ENCODE measurements at places on chromosomes 5 and 9.

- DNase-seq, result no peak
Observed at GRCh38 chr9:77507212-77507961, 140.7 kb downstream of the GNA14 start.

DNA sequence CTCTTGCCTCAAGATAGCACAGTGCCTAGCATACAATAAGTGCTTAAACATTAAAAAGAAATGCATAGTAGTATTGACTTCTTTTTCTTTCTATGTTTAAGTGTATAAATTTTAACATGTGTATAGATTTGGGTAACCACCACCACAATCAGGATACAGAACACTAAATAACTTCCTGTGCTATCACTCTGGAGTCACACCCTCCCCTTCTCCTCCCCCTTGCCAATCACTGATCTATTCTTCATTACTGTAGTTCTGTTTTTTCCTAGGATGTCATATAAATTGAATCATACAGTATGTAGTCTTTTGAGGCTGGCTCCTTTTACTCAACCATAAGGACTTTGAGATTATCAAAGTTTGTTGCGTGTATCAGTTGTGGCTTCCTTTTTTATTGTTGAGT lies 68.5 kb downstream of the OSTF1 start:
- DNase-seq, result no peak

GRCh38 chr5:1593903-1594356 lies 70.2 kb upstream of the LPCAT1 start:
- no peak for DNase-seq

GRCh38 chr5:172710676-172711075 lies 60.3 kb downstream of the DUSP1 start:
- no peak for DNase-seq

DNA sequence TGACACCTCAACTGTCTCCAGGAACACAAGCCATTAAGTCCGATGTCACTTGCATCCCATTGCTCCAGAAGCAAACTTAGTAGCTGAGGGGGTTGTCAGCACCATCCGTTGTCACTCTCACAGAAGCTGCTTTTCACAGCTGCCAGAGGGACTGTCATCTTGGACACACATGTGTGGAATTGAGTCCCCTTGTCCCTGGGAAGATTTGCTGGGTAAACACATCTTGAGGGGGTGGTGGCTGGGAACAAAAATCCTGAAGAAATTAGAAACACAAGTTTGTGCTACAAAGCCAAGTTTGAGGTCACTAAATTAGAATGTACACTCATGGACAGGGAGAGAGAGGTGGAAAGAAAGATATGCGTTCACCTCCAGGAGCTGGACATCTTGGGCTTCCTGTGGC lies 55.2 kb upstream of the ADRA1B start:
- no peak for DNase-seq

DNA sequence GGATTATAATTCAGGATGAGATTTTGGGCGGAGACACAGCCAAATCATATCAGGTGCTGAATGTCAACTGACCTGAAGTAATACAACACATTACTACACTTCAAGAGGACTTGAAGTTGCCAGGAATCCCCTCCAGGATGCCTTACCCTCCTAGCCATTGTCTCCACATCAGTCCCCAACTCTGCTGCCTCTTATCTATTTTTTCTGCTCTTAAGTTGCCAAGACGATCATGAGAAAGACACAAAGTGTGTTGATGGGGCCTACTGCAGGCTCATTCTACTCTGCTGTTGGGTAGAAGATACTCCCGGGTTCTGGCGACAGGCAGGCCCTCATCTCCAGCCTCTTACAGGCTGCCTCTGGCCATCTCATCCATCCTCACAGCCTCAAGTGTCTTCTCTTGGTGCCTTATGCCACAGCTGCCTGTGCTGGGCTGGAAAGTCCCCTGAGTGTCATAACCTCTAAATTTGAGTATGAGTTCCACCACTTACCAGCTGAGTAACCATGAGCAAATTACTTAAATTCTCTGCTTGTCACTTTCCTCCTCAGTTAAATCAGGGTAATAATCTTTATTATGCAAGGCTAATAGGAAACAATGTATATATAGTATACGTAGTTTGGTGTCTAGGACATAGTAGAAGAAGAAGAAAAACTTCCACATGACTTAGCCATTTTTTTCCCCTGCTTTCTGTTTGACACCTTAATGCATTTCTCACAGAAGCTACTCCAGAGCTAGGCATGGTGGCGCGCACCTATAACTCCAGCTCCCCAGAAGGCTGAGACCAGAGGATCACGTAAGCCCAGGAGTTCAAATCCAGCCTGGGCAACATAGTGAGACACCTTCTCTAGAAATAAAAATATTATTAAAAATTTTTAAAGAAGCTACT lies 73.0 kb upstream of the SNX2 start:
- no peak for DNase-seq

GRCh38 chr5:166365164-166365563 lies 1926.3 kb upstream of the WWC1 start:
- no peak for DNase-seq

DNA sequence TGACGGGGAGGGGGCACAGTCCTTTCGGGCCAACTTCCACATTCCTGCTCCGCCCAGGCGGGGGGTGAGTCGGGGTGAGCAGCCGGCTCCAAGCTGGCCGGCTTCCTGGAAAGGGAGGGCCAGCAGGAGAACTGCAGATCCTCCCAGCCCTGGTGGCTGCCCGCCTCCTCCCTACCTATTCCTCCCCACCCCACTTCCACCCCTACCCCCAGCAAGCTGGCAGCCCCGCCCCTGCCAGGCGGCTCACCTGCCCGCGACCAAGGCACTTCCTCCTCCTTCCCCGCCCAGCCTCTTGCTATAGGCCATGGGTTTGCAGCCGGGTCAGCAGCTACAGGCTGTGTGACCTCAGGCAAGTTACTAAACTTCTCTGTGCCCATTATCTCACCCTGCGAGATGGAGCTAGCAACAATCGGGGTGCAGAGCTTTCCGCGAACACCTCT lies 5.6 kb upstream of the IRF1 start:
- peak; percentile 87 for DNase-seq

GRCh38 chr5:92180391-92180790 lies 797.3 kb upstream of the ARRDC3 start:
- DNase-seq, result no peak

GRCh38 chr9:2013743-2014475 lies 1.2 kb upstream of the SMARCA2 start:
- DNase-seq, result no peak

- peak; percentile 93 for DNase-seq
Observed at GRCh38 chr9:78296893-78297671, at the start of gene PSAT1. TSS of gene PSAT1 (plus strand) at chr9:78297125. CDS start at chr9:78297211, 86 bp downstream.

DNA sequence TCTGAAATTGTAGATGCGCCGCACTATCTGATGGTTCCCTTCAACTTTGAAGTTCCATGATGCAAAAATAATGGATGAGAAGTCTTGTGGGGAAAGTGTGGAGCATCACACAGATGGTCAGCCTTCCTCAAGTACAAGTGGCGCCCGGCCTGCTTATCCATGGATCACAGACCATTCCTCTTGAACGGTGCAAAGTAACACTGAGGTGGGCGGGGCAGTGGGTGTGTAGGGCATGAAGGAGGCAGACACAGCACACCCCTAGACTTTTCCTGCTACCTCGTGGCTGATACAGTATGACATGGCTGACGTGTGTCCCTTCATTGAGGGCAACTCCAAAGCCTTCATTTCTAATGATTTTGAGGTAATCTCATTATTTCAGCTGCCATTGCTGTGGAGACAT lies 2.5 kb upstream of the GNG10 start:
- no peak for DNase-seq

DNA sequence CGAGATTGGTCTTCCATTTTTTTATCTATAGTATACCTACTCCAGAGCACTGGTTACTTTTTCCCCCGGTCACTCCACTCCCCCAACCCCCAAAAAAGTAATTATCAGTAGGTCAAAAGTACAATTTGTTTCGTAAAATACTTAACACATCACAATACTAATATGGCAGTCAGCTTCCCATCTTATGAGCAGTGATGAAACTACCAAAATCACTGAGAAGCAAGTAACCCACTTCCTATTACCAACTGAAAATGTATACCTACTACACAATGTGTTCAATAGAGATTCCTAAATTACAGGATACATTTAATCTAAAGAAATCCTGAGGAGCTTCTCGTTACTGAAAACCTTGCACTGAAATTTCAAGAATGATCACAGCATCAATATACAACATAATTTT lies 1.9 kb downstream of the CERT1 start:
- no peak for DNase-seq

DNA sequence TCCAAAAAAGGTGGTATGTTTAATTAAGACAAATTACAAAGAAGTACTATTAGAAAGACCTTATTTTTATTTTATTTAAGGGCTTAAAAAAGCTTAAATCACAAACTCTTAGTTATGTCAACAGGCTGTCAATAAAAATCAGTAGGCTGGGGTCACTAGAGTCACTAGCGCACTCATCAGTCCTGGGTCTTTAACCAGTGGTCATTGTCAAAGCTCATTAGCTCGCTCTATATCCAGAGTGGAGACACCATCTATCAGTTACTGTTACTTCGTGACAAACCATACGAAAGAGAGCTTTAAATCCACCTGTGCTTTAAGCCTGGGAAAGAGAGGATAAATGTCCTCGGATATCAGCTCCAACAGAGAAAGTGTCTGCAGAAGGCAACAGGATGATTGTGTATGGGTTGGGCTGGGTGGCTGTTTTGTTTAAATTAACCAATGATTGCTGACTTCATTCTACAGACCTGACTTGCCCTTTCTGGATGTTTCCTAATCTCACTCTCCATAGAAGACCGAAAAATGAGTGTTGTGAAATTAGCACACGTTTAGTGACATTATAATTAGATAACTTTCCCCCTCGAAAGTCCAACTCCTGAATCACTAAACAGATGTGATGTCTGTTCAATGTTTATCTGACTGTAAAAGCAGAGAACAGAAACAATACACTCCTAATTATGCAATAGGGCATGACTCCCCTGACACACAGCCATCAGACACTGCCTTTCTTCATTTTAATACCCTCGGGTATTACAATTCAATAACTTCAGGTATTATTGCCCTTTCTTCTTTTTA lies 123.6 kb upstream of the TNPO1 start:
- no peak for DNase-seq

DNA sequence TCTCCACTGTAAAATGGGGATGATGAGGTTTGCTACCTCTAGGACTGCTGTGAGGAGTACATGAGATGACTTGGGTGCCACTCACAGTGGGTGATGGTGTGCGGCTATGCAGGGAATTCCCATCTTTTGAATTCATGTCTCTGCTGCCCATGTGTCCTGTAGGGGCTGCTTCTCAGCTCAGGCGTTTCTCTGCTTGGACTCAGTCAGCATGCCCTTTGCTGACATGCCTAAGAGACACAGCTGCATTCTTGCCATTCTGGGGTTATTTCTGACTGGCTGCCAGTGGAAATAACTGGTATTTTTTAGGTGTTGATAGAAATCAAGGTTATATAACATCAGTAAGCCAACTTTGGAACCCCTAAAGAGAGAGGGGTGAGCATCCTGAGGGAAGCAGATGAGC lies 24.3 kb upstream of the XPA start:
- no peak for DNase-seq

- no peak for DNase-seq
Observed at GRCh38 chr5:132302413-132302812, 8.2 kb downstream of the SLC22A4 start.

DNA sequence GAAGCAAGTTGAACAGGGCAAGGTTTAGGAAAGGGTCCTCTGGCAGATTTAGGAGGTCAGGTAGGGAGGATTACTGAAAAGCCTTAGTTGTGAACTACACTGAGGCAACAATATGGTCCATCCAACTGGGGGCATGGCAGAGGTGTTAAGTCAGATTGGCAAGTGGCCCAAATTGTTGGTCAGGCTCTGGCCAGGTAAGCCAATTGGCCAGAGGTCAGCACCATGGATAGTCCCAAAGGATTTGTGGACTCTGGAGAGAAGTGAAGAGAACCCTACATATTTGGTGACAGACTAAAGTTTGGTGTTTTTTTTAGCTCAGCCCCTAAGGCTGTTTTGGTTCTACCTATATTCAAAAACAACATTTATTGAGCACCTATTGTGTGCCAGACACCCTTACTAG lies 39.1 kb upstream of the RASGRF2 start:
- no peak for DNase-seq

DNA sequence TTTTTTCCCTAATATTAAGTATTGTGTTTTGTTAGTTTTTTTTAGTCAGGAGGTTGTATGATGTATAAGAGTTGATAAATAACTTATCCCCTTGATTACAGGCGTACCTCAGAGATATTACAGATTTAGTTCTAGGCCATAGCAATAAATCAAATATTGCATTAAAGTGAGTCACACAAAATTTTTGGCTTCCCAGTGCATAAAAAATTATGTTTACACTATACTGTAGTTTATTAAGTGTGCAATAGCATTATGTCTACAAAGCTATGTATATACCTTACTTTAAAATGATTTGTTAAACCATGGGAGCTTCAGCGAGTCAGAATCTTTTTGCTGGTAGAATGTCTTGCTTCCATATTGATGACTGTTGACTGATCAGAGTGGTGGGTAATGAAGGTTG lies 1180.6 kb upstream of the CDH18 start:
- no peak for DNase-seq

DNA sequence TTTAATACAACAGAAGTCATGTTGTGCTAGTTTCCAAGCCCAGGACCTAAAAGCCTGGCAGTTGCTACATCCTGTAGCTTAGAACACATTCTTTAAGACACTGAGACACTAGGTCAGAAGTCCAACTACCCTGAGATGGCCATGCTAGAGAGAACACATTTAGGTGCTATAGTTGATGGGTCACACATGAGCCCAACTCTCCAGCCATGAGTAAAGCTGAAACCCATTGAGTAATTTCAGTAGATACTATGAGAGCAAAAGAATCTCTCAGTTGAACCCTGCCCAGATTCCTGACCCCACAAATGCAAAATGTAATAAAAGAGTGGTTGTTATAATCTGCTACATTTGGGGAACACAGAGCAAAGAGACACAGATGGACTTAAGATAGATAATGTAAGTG lies 164.4 kb downstream of the SEMA5A start:
- DNase-seq, result no peak

DNA sequence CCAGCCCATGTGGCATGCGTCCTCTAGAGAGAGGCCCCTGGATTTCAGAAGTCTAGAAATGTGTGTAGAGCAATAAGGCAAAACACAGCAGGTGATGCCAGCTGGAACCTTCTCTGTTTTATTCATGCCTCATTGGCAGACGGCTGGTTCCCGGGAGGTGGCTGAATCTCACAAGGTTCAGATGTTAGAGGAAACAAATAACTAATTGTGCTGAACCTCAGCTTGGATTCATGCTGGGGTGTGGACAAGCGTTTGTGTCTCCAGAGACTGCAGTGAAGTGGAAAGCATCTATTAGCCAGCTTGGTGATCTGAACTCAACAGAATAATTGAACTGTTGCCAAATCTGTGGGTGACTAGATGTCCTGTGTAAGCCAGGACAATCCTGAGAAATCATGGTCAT lies 131.1 kb upstream of the NR4A3 start:
- no peak for DNase-seq

- DNase-seq, result no peak
Observed at GRCh38 chr5:102664616-102665335, 90.3 kb upstream of the PAM start.

GRCh38 chr5:127867022-127867783 lies 164.0 kb downstream of the CCDC192 start:
- DNase-seq, result no peak

- no peak for DNase-seq
Observed at GRCh38 chr5:76406014-76406413, 2.9 kb downstream of the IQGAP2 start.

GRCh38 chr9:74908665-74909064 lies 20.9 kb upstream of the TRPM6 start:
- no peak for DNase-seq
